ENCODE measurements at places on chromosomes 13 and 19.

DNA sequence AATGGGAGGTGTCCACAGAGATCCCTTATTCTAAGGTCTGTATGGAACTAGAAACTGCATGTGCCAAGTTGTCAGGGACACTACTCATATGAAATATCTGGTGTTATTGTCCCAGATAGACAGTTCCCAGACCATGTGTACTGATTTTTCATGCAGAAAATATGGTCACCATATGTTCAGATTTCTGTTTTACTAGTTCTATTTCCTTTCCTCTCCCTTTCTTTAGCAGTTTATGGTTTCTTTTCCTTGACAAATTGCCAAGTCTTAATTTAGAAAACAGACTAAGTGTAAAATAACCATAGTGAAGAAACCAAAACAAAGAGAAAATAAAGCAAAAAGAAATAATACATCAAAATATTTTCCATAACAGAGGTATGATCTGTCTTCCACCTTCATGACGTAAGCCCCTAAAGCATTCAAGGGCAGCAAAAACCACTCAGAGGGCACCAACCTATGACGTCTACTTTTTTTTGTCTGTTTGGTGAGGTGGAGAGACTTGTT is 248.5 kb downstream of the KCTD12 start:
- DNase-seq, result no peak

GRCh38 chr19:33505823-33506222 is 15.8 kb downstream of the PEPD start:
- DNase-seq, result no peak

DNA sequence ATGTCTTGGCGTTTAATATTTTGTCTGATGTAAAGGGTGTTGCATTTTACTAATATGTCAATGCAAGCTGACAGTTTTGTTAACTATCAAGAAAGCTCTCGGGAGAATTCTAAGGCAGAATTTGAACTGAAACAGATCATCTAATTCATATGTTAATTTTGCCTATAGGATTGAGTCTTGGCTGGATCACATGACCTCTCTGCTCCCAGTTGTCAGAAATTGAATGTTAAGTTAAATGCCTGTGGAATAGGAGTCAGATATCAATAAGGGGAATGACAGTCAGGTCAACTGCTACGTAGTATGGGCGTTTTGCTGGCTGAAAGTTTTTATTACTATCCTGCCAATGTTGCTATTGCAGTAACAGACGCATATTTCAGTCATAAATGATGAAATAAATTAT is 358.5 kb downstream of the MYO16 start:
- DNase-seq, result no peak

DNA sequence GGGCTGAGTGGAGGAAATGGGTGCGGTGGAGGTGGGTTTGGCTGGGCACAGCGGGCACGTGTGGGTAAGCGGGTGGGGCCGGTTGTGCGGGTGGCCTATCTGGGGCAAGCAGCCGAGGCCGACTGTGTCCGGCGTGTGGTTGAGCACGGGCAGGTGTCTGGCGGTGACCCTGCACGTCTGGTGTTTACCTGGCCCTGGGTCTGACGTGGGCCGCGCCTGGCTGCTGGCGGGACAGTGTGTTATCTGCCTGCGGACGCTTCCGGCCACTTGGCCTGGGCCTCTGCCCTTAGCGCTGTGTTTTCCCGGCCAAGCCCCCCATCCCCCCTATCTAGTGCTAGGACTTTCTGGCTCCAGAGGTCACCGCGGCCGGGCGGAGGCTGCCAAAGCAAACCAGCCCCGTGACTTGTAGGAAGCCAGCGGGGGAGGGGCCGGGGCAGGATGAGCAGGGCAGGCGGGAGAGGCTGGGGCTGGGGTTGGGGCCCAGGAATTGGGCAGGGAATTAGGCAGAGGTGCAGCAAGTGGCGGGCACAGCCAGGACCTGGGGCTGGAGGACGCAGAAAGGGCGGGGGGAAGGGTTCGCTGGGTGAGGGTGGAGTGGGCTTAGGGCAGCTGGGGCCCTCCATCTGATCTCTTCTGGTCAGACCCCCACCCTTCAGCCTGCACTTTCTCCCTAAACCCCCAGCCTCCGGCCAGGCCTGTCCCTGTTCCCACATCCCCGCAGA is 534 bp upstream of the HPN start:
- DNase-seq, result no peak

DNA sequence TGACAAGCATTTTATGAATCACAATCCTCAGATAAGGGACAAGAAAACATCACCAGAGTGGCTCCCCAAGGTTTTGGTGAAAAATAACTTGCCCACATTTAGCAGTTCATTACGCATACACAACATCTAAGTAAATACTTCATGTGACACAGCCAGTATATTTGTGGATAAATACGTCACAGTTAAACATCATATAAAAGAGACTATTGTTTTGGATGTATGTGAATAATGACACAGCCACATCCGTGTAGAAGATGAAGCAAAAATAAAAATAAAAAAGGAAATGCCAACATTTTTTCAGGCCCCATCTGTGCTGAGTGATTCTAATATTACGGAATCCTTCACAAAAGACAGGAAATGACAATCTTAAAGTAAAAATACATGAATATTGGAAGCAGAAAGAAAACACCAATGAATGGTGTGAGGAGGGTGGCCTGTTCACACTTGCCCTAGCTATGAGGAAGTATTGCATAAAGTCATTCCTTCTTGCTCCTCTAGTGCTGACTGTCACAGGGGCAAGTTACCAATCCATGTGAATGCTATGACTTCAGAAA is 457.1 kb downstream of the KLF12 start:
- DNase-seq, result no peak

- DNase-seq, result no peak
Measured at GRCh38 chr13:106819413-106820180, 251.7 kb upstream of the ARGLU1 start.
